ENCODE measurements at places on chromosomes 4 and X.

GRCh38 chr4:114180481-114180880, 201.0 kb upstream of the ARSJ start:
- peak; percentile 1 for DNase-seq

DNA sequence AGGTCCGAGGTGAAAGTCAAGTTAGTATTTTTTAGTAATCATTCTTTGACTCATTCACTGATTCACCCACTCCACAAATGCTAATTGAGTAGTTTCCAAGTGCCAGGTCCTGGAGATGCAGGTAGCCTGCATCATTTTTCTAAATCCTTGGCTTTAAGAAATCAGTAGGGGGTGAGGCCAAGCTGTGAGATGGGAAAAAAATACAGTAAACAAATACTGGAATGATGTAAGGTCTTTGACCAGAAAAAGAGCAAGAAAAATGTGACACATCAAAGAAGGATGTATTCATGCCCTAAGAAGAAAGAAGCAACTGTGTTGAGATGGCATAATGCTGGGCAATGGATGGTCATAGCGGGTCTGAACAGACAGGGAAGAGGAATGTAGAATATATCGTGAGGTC, 1386.6 kb downstream of the PCDH7 start:
- DNase-seq = no peak

DNA sequence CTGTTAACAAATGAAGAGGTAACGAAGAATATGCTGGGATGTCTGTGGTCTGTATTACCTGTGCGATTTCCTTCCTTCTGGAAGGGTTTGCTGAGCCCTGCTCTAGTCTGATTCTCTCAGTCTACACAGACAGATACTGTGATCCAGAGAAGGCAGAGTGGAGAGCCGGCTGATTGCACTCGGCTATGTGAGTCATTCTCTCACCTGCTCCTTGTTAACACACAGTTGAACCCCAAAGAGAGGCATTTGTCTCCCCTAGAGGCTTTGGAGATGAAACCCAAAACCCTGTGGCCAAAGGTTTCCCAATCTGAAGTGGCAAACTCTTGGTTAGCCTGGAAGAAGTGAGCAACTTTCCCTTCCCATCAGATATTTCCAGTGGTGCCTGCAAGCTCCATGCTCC, 78.1 kb upstream of the GPC4 start:
- DNase-seq = no peak

DNA sequence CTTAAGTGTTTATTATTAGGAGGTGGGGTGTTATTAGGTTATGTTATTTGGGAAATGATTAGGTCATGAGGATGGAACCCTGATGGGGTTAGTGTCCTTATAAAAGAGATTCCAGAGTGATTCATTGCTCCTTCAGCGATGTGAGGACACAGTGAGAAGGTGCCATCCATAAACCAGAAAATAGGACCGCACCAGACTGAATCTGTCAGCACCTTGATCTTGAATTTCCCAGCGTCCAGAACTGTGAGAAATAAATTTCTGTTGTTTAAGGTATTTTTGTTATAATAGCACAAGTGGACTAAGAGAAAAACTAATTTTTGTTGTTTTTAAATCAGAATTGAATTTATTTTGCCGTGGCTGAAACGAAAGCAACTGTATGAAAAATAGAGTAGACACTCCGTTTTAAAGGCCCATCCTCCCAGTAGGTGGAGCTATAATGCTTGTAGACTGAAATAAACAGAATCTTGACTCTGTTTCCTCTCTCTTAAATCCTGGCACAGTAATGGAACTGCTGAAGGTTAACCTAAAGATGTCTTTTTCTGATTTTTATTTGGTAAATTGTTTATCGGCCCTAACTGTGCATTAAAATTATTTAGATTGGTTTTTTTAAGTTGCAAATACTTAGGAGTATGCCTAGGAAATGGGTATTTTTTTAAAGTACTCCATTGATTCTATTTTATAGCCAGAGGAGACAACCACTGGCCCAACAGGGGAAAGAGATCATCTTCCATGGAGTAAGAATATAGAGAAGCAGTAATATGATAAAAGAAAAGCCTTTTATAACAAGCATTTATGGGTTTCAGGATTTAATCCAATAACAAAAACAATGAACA, 133.2 kb upstream of the ADAMTS3 start:
- DNase-seq = peak; percentile 27

- DNase-seq = no peak
Measured at GRCh38 chr4:58590722-58591121, 1480.5 kb upstream of the IGFBP7 start.

GRCh38 chr4:182124359-182124758, 118.8 kb upstream of the TENM3 start:
- DNase-seq = no peak

DNA sequence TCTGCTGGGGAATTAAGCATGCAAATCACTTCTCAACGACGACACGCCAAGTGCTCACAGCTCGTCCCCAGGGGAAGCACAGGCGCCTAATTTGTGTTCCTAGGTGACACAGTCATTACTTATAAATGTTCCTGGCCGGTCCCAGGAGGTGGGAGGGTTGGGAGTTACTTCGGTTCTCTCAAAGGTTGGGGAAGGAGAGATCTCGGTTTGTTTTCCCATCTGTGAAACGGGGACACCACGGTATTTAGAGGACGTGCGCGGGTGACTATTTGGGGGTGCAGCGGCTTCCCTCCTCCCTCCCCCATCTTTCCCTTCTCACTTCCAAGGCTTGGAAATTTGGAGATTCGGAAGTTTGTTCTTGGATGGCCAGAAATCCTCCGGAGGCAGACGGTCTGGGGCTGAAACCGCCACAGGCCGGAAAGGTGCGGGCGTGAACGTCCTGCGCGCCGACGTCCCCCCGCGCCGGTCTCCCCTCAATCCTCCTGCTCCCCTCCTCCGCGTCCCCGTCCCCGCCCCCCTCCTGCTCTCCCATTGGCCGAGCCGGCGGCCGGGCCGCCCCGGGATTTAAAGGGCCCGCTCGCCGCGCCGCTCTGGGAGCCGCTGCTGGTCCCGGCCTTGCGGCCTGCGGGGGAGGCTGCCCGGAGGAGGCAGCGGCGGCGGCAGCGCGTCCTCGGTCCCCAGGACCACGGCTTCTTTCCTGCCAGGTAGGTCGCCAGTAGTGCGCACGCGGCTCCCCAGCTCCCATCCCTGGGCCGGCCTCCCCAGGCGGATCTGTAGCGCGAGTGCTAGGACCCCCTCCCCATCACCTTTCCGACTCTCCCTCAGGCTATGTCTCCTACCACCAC, at the start of gene PORCN:
TSS of gene PORCN (plus strand) at position 593 of the 845 bp plus-strand sequence. CDS start 829 bp downstream, outside the sequence.
- DNase-seq = no peak

DNA sequence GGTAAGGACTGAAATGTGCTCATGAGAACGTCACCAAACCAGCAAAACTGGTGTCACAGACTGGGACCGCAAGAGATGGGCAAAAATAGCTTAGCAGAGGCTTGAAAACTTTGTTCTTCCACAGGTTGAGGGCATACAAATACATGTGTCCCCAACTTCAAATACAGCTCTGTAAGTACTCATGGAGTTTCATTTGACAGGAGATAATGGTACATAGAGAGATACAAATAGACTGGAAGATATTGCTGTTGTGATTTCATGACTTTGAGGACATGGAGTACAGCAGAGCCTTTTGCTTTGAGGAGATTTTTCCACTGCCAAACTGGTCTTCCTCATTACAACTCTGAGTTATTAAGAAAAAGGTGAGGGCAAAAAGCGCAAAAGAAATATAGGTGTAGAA, 70.7 kb downstream of the STX18 start:
- no peak for DNase-seq

DNA sequence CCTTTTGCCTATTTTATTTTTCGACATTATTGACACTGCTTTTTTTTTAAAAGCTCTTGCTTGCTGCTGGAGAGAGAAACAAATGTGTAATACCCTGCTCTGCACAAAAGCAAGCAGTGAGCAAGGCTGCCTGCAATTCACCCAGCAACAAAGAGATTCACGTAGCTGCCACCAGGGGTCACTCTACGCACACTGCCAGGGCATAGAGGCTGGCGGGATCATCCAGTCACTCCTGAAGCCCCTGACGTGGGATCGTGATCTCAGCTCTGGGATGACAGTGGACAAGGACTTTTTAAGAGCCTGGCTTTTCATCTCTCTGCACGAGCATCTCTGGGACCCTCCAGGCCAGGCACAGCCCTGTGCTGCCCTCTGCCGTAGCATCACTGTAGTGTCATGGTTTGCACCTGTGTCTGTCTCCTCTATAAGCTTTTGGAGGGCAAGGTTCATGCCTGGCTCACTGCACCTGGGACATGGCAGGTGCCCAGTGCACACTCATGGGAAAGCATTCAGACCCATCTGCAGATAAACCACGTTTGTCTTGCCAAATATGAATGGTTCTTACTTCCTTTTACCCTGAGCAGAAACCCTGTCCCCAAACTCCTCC, 19.8 kb downstream of the C4orf50 start:
- no peak for DNase-seq

GRCh38 chr4:188121530-188121929, 12.1 kb upstream of the TRIML2 start:
- DNase-seq = no peak

- DNase-seq = no peak
Measured at GRCh38 chr4:187387739-187388138, 607.8 kb upstream of the ZFP42 start.

DNA sequence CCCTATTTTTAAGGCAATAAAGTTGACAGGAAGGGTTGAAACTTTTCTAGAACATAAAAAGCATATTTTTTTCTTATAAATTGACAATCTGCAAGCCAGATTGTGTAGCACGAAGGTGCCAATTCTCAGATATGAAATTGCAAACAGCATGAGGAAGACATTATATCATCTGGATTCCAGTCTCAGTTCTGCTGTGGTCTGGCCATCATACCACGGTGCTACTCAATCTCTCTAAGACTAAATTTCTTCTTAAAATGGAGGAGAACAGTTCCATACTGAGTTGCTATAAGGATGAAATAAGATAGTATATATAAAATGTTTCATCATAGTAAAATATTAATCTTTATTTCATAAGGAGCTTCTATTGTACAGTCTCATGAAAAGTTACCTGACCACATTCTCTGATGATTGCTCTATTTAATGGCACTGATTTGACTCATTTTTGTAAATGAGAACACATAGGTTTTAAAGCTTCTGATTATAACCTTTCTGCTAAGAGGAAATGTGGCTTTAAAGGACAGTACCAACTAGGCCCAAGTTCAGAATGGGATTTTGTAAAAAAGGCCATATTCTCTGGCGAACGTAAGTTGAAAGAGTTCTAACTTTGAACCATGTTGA, 127.9 kb downstream of the SHROOM3 start:
- no peak for DNase-seq

DNA sequence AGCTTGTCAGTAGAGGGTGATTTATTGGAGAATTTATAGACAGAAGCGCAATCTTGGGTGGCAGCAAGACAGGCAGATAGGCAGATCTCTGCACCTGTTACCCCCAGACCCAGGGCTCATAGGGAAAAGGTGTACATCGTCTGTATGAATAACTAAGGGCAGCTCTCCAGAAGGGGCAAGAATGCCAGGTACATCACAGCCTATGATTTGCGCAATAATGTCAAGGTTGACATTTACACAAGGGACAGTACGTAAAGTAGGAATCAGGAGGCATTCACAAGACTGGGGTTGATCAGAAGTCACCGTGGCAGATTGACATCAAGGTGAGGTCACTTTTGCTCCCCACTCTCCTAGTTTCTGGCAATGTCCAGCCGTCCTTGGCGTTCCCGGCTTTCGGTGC, 524.1 kb downstream of the TRIML1 start:
- no peak for DNase-seq

DNA sequence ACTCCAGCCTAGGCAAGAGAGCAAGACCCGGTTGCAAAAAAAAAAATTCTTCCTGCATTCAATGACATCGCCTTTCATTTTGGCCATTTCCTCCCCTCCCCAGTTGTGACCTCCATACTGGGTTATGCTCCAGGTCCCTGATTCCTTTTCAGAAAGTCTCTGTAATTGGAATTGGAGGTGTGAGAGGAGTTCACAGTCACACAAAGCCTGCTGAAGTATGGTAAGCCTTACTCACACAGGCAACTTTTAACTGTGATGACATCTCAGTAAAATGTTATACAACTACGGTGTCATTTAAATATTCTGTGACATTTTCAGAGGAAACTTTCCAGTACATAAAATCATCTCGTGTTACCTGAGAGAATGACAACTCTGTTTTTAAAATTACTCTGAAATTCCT, 73.6 kb downstream of the CEP44 start:
- DNase-seq = no peak

DNA sequence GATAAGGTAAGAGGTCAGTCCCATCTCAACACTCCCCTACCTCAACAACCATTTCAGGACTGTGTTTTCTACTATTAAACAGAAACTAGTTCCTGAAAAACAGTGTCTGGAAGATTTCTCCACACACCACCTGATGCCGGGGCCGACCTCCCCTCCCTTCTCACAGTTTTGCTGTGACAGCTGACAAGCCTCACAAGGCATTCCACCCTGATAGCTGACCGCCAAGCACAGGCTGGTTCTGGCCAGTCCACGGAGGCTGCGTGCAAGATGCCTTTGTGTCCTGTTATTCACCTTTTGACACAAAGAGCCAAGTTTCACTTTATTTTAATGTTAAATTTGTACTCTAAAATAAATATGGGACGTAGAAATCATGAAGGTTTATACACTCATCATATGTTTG, 758.6 kb downstream of the PDHA2 start:
- no peak for DNase-seq

DNA sequence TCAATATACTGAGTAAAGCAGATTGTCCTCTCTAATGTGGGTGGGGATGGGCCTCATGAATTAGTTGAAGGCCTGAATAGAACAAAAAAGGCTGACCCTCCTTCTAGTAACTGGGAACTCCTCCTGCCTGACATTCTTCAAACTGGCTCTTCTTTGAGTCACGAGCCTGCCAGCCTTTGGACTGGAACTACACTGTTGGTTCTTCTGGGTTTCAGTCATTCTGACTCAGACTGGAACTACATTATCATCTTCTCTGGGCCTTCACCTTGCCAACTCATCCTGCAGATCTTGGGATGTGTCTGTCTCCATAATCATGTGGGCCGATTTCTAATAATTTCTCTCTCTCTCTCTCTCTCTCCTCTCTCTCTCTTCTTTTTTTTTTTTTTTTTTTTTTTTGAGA, 26.9 kb upstream of the CT47C1 start:
- no peak for DNase-seq

DNA sequence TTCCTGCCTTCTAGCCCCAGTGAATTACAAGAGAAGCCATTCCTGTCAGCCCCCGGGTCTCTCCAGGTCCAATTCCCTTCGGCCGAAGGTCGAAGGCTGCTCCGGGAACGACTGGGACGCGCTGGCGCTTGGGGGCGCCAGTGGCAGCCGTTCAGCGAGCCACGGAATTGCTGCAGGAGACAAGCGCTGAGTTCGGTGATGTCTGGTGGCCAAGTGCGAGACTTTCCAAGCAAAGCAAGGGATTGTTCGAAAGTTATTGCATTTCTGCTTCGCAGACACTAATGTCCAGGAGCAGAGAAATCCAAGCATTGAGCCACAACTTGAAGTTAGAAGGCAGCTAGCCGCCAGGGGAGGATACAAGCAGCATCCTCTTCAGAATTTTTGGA, 1.1 kb upstream of the DKK2 start:
- no peak for DNase-seq

DNA sequence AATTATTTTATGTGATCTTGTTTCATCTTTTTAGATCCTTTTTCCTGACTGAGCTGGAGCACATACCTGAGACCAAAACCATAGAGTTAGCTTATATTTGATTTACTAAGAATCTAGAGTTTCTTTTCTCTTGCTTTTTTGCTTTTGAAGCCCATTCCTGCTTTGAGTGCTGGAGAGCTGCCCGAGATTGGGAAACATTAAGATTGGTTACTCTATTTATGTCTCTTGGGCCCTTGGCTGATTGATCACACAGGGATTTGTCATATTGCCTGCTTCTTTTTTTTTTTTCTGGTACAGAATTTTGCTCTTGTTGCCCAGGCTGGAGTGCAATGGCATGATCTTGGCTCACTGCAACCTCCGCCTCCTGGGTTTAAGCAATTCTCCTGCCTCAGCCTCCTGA, 73.9 kb downstream of the REPS2 start:
- DNase-seq = no peak

Measured in SHP77 treated with DMSO at 0.1 percent for 48 hours (cell line).